ENCODE measurements at places on chromosomes 11 and 22.

DNA sequence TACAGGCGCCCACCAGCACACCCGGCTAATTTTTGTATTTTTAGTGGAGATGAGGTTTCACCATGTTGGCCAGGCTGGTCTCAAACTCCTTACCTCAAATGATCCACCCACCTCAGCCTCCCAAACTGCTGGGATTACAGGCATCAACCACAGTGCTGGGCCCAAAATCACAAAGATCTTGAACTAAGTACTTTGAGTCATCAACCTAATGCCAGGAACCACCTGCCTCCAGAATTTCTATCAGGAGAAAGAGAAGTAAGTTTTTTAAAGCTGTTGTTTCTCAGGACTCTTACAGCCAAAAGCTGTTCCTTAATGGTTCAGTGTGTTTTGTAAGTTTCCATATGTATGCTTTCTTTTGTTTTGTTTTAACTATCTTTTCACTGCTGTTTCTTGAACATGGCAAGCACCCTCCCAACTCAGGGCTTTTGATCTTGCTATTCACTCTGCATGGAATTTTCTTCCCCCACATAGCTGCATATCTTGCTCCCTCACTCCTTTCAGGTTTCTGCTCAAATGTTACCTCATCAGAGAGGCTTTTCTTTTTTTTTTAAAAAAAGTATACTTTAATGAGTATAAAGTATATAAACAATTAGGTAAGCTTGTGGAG is 6.0 kb upstream of the PAK1 start:
- no peak for DNase-seq

DNA sequence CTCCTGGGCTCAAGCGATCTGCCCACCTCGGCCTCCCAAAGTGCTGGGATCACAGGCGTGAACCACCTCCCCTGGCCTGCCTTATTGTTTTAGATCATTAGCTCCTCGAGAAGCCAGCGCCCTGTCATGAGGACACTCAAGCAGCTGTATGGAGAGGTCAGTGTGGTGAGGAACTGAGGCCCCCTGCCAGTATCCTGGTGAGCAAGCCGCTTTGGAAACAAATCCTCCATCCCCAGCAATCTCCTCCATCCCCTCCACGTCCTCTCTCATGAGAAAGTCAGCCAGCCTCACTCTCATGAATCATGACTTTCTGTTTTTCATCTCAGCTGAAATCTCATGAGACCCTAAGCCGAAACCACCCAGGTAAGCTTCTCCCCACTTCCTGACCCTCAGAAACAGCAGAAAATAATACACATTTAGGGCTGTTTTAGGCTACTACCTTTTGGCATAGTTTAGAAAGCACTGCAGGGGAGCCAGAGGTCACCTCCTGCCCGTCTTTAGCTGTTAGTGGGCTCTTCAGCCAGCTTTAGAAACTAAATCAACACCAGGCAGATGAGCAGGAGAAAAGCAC is 56.0 kb downstream of the CTTN start:
- DNase-seq, result no peak

DNA sequence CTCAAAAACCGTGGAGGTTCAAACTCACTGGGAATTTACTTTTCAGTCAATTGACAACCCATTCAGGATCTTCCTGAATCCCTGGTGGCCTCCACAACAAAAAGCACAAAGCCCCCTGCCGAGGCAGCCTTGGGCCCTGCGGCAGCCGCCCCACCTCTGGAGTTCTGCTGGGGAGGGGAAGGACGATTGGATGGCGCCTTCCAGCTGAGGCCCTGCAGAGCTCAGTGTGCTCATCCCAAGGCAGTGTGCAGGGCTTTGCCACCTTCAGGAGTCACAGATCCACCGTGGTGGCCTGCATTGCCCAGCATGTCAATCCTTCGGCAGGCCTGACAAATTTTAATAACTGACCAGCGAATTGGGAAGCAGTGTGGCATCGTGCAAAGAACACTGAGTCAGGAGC is 7.4 kb downstream of the ZFTA start:
- DNase-seq, result no peak

GRCh38 chr11:10401696-10402392 is 53.2 kb upstream of the AMPD3 start:
- no peak for DNase-seq

DNA sequence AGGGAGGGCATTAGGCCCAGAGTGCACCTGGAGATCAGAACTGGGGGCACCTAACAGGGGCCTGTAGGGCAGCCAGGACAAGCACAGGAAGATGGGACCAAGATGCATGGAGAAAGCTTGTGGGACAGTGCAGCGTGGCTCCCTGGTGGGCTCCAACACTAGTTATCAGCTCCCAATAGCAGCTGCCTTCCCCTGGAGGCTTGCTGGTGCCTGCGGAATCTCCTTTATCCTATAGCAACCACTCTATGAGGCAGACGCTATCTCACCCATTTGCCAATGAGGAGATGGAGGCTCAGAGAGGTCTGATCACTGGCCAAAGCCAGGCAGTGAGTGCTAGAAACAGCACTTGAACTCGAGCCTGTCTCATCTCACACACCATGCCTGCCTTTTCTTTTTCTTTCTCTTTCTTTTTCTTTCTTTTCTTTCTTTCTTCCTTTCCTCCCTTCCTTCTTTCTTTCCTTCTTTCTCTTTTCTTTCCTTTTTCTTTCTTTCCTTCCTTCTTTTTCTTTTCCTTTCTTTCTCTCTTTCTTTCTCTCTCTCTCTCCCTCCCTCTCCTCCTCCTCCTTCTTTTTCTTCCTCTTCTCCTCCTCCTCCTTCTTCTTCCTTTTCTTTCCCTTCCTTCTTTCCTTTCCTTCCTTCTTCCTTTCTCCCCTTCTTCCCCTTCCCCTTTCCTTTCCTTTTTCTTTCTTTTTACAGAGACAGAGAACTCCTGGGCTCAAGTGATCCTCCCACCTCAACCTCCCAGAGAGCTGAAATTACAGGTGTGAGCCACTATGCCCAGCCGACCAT is 16.1 kb upstream of the SEC14L4 start:
- DNase-seq, result no peak

Measured in CD4-positive, alpha-beta T cell treated with Interleukin-15 for 4 hours (primary cell).